ENCODE measurements at places on chromosomes 5 and 9. TPM values are rescaled to one million over a fixed set of nuclear protein-coding genes. Genes with fewer than 3 reads are reported as not detected.

GRCh38 chr5:751496-751895, 33.0 kb downstream of the ZDHHC11B start:
- DNase-seq = no peak

- no peak for DNase-seq
These were observed 107.1 kb downstream of the CTNND2 start for GRCh38 chr5:11797132-11797531.

DNA sequence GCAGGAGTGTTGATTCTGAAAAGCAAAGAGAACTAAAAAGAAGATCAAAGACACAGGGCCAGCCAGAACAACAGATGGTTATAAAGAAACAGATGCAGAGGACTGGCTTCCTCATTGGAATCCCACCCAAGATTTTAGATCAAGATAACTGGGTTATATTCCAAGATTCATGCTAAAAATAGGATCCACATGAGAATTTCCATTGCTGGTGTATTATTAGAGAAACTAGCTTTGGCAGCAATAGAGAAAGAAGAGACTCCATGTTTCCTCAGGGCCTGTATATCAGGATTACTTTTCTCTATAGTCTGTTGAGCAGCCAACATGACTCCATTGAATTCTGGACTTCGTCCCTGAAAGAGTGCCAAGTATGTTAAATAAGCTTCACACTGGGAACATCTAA, 367.3 kb downstream of the TUSC1 start:
- no peak for DNase-seq

DNA sequence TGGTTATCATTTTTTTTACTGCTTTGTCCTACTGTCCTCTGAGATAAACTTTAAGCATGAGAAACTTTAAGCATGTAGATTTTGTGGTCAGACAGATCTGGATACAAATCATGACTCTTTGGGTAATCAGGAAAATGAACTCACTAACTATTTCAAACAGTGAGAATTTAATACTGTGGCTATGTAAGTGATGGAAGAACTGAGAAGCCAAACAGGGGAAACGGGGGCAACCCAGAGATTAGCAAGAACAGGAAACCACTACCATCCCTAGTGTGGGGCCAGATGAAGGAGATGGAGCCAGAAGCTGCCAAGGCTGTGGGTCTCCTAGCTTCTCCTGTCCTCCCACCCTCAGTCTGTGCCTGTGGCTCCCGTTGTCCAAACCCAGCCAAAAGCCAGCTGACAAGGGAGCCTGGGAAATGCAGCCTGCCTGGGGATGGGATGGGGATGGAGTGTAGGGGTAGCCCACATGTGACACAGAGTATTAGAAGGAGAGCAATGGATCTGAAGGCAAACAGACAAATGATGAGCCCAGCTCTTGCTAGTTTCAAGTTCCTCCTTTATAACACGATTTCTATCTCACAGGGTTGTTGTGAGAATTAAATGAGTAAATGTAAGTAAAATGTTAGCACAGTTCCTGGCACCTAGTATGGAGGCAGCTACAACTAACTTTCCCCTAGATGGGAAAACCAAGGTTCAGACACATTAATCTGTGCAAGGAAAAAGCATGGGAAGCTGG, 27.7 kb upstream of the CDC23 start:
- DNase-seq = no peak

GRCh38 chr9:89902450-89903140, 297.8 kb downstream of the GADD45G start:
- DNase-seq = no peak

- DNase-seq = peak; percentile 73
These were observed 948 bp upstream of the FAM53C start for GRCh38 chr5:138336952-138337684.

DNA sequence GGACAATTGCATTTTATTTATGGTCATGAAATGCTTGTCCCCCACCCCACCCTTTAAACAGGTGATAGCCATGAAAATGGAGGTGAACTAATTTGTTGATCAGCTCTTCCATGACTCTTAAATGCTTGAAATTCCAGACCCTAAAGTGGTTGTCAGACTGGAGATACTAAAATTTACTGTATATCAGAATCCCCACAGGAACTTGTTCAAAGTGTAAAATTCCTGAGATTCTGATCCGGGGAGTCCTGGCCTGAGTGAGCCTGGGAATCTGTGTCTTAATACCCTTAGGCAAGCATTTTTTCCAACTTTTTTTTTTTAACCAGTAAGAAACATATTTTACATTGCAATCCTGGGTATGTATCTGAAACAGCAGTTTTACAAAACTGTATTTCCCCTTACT, 4.7 kb downstream of the SKP2 start:
- no peak for DNase-seq

DNA sequence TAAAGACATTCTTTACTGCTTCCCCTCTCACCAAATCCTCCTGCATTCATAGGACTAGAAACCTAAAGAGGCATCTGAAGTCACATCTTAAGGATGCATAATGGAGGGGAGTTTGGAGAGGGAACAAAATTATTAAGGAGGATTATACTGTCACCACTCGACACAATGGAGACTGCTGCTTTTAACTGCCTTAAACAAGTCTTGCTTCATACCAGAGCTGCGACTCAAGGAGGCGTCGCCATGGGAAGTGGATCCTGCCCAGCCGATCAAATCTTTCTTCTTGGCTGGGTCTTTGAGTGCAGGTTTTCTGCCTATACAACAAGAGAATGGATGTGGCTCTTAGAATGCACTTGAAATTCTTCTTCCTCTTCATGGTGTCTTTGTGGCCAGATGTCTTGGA, 66.7 kb upstream of the FOXE1 start:
- no peak for DNase-seq

- DNase-seq = peak; percentile 15
These were observed 796 bp upstream of the GADD45G start for GRCh38 chr9:89603767-89604665.

- no peak for DNase-seq
These were observed 11.6 kb downstream of the FANCC start for GRCh38 chr9:95305770-95306492.

GRCh38 chr5:40430101-40430710, 249.5 kb upstream of the PTGER4 start:
- no peak for DNase-seq

- no peak for DNase-seq
These were observed 142.7 kb downstream of the TTLL11 start for GRCh38 chr9:121950441-121950840.

- DNase-seq = no peak
These were observed 115.4 kb downstream of the EGFLAM start for GRCh38 chr5:38373743-38374142.

DNA sequence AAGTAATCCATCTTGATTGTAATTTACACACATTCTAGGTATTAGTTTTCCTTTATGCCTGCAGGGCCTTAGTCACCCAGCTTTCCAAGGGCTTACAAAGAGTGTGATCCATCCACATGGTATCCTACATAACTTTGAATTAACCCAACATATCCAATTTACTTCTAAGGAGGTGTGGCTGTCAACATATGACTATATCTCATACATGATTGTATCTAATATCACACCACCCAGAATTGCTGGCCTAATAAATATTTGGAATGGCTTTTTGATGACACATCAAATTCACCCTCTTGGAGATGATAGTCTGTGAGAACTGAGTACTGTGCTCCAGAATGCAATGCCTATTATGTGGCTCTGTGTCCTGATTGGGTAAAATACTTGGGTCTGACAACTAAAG, 363.3 kb upstream of the GRIN3A start:
- DNase-seq = no peak

DNA sequence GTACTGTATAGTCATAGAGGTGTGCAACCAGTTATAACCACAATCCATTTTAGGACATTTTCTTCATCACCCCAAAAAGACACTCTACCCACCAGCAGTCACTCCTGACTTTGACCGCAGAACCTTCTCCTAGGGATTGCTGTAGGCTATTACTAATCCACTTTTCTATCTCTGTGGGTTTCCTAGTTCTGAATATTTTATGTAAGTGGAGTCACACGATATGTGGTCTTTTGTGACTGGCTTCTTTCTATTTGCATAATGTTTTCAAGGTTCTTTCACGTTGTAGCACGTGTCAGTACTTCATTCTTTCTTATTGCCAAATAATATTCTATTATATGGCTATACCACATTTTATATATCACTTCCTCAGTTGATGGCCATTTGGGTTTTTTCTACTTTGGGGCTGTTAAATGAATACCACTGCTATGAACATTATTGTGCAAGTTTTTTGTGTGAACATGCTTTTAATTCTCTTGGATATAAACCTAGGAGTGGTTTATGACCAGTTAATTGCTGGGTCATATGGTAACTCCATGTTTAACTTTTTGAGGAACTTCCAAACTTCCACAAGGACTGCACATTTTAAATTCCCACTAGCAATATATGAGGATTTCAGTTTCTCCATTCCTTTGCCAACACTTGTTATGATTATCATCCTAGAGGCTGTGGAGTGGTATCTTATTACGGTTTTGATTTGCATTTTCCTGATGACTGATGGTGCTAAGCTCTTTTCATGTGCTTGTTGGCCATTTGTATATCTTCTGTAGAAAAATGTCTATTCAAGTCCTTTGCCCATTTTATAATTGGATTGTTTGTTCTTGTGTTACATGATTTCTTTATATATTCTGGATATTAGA, 37.8 kb downstream of the MRRF start:
- no peak for DNase-seq

DNA sequence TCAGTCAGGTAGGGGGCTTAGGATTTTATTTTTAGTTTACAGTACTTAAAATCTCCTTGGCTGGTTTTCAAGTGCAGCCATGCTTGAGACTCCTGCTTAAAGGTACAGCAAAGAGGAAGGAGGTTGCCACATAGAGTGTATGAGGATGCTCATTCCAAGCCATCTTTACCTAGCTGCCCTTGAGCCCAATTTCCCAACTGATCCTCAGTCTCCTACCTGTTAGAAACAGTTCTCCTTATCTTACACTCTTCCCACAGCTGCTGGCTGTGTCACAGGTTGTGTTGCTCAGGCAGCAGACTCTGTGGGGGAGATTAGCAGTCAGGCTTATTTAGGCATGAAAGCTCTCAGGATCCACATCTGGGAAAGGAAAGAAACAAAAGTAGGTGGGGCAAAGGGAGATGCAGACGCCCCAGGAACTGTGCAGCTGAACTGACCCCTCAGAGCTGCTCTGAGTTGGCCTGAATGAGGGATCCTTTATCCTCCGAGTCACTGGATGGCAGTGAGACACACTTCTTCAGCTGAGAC, 95.1 kb downstream of the NMUR2 start:
- DNase-seq = no peak

DNA sequence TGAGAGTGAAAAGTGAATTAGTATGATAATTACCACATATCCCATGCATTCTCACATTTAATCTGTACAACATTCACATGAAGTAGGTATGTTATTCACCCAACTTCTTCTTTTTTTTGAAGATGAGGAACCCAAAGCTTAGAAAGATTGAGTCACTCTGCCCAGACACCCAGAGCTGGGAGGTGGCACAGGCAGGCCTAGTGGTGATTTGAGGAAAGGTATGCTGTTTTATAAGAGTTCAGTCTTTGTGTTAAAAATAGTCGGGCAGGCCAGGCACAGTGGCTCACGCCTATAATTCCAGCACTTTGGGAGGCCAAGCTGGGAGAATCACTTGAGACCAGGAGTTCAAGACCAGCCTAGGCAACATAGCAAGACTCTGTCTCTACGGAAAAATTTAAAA, 285.3 kb downstream of the NR3C1 start:
- DNase-seq = no peak

GRCh38 chr5:94908889-94909480, 290.5 kb downstream of the SLF1 start:
- DNase-seq = no peak

GRCh38 chr5:136639616-136640015, 274.3 kb upstream of the TRPC7 start:
- no peak for DNase-seq

GRCh38 chr5:69007726-69008368, 86.0 kb upstream of the SLC30A5 start:
- DNase-seq = no peak

DNA sequence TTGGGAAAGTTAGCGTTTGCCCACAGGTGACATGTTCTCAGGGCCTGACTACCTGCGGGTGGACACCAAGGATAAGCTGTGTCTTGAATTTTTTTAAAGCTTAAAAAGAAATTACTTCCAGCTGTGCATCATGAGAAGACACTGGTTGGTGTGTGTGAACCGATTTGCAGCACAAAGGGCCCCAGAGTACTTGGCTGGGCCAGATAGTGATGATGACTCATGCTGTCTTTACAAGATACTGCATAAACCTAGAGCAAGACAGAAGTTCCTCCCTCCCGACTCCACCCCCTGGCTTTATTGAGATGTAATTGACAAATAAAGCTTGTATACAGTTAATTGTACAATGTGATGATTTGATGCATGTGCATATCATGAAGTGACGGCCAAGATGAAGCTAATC, 212.8 kb downstream of the NXNL2 start:
- DNase-seq = no peak

DNA sequence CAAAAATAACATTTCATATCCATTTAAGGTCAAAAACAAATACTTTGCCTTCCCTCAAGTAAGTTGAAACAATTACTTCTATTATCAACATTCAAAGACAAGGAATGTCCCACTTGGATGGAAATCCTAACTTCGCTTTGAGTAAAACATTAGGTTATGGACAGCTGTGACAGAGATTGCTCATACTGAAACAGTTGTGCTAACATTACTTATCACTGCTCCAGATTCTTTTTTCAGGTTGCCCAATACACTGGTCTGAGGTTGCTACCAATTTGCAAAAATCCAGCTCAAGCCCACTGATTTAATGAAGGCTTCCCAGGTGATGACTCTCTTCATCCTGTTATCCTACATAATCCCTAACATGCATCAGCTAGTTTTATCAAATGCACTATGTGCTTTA, 98.3 kb downstream of the UBAP2 start:
- DNase-seq = no peak

DNA sequence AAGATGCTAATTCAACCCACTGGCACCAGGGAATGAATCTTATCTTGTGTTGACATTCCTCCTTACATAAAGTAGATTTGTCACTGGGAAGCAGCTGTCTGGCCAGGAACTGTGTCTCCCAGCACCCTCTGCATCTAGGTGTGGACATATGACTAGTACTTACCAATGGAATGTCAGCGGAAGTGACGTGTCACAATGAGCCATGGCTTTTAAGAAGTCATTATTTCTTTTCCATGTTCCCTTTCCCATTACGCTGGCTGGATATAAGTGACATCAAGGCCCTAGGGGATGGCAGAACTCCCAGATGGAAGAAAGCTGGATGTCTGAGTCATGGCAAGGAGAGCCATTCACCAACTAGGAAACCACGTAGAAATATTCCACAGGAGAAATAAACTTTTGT, 84.7 kb upstream of the MAST4 start:
- no peak for DNase-seq

GRCh38 chr9:132559711-132560110, 22.7 kb upstream of the BARHL1 start:
- no peak for DNase-seq

The ENHO gene
- not detected for total RNA-seq

The ATG10 gene
- 5.7 TPM for total RNA-seq

The TSSK1B gene
- not detected for total RNA-seq

The HACD4 gene
- total RNA-seq = 2.0 TPM

The EPB41L4B gene
- total RNA-seq = 0.27 TPM

The SPINK7 gene
- not detected for total RNA-seq

The CDH6 gene
- 15.9 TPM for total RNA-seq

The FGF18 gene
- total RNA-seq = 0.81 TPM

The IFNK gene
- not detected for total RNA-seq

The CCDC171 gene
- total RNA-seq = 6.4 TPM

The SH3RF2 gene
- 16.4 TPM for total RNA-seq

The TGFBI gene
- total RNA-seq = 173 TPM

The DMGDH gene
- 0.95 TPM for total RNA-seq

The LIFR gene
- 110 TPM for total RNA-seq

The GDNF gene
- 1.3 TPM for total RNA-seq

The CD72 gene
- total RNA-seq = 2.2 TPM

The ANKRD33B gene
- total RNA-seq = 5.7 TPM

The FAM221B gene
- total RNA-seq = not detected

The ADRA1B gene
- 53.3 TPM for total RNA-seq

The ESM1 gene
- total RNA-seq = 3.9 TPM

The NOL6 gene
- 20.8 TPM for total RNA-seq
